ENCODE measurements at places on chromosomes 7 and 10. TPM values are rescaled to one million over a fixed set of nuclear protein-coding genes. Genes with fewer than 3 reads are reported as not detected.

The CALY gene
- total RNA-seq, result not detected

The WBP1L gene
- 26.3 TPM for total RNA-seq

The TMEM176B gene
- not detected for total RNA-seq

The HYAL4 gene
- total RNA-seq, result 0.14 TPM

The NEURL1 gene
- total RNA-seq, result 1.6 TPM

The PTPRZ1 gene
- 17.7 TPM for total RNA-seq

The OR2A7 gene
- total RNA-seq, result 1.6 TPM

The PNLIP gene
- not detected for total RNA-seq

The FGFBP3 gene
- total RNA-seq, result 0.34 TPM

The CDNF gene
- 1.2 TPM for total RNA-seq

The ZNF365 gene
- total RNA-seq, result 5.5 TPM

The AGR3 gene
- not detected for total RNA-seq

Data from nasal cavity respiratory epithelium epithelial cell of viscerocranial mucosa (primary cell).